ENCODE measurements at places on chromosomes 6 and 20. TPM values are rescaled to one million over a fixed set of nuclear protein-coding genes. Genes with fewer than 3 reads are reported as not detected.

- DNase-seq, result no peak
These were observed 420.9 kb upstream of the JAG1 start for GRCh38 chr20:11094711-11095110.

CENPQ gene
- 17.4 TPM for total RNA-seq

EFCAB8 gene
- 0.70 TPM for total RNA-seq

DNA sequence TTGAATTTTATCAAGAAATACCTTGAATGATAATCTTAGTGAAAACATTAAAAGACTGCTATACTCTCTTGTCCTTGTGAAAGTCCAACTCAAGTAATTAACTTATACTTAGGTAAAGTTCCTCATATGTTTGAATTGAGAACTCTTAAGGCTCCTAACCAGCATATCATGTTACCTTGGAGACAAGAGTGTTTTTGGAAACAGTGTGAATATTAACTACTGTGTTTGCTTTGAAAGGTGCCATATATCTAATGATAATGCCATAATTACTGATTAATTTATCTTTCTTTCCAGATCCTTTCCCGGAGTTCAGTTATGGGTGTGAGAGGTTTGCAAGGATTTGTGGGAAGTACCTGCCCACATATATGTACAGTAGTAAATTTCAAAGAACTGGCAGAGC is 10.5 kb downstream of the FAM120B start:
- no peak for DNase-seq

DNA sequence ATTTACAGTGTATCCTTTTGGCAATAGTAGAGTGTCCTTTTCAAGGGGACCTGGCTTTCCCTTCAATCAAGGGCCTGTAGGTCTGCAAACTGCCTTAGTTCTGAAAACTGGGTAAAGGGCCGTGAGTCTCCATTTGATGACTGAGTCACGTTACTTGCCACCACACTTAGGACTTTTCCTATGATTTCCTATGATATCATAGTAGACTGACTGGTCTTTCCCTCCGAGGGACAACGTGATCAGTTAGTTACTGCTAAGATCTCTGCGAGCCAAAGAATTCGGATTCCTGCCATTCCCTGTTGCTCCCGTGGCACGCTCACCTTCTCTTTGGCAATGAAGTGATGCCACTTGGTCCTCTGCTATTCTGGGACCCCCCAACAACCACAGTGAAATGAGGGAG is 8.4 kb downstream of the ZNF831 start:
- no peak for DNase-seq

TTLL9 gene
- total RNA-seq, result not detected

- no peak for DNase-seq
These were observed 234.7 kb downstream of the UST start for GRCh38 chr6:148981515-148981914.

HRH3 gene
- not detected for total RNA-seq

DNA sequence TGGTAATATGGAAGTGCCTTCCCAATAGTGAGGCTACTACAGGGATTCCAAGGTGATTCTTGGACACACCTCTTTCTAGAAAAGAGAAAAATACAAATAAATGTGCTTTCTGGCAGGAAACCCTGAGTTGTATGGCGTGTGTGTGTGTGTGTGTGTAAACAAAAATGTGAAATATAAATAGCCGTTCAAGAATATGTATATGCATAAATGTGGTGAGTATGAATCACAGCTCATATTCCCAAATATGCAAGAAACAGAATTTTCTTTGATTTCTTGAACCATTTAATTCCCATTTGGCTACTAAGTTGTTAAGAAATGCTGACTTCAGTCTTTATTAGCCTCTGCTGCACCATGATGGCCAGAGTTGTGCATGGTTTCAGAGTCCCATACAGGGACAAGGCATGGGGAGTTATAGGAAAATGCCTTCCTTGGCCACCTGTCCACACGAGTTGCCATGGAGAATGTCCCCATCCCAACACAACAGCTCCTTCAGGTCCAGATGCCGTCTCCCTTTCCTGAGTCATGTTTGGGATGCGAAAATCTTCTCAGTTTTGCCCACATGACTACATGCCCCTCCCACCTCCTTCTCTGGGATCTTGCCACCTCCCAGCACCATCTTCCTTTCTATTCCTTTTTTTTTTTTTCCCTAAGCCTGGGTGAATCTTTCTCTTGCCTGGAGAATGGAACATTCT is 312.4 kb upstream of the ECI2 start:
- no peak for DNase-seq

GRCh38 chr20:61426352-61426751 is 174.3 kb downstream of the CDH4 start:
- DNase-seq, result no peak

- DNase-seq, result no peak
These were observed 23.0 kb upstream of the IYD start for GRCh38 chr6:150345781-150346180.

FAM83B gene
- total RNA-seq, result not detected

DNA sequence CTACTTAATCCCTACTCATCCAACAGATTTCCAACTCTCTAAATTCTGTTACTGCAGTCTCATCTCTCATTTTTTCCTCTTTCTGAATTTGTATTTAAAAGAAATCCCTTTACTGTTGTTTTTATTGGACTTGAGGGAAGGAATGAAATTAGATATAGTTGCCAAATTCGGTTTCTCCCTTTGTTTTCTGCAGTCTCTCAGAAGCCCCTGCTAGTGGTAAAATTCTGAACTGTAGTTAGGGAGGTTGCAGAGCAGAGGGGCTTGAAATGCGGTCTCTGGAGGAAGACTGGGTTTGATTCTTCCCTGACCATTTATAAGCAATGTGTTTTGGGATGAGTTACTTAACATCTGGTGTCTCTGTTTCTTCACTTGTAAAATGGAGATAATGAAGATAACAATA is 106.3 kb upstream of the TBX18 start:
- no peak for DNase-seq

- DNase-seq, result no peak
These were observed 29.1 kb upstream of the SCRT2 start for GRCh38 chr20:704726-705125.

SHLD1 gene
- 11.2 TPM for total RNA-seq

FRK gene
- total RNA-seq, result 0.02 TPM

GRCh38 chr20:20303742-20304141 is 64.2 kb upstream of the INSM1 start:
- no peak for DNase-seq

DNA sequence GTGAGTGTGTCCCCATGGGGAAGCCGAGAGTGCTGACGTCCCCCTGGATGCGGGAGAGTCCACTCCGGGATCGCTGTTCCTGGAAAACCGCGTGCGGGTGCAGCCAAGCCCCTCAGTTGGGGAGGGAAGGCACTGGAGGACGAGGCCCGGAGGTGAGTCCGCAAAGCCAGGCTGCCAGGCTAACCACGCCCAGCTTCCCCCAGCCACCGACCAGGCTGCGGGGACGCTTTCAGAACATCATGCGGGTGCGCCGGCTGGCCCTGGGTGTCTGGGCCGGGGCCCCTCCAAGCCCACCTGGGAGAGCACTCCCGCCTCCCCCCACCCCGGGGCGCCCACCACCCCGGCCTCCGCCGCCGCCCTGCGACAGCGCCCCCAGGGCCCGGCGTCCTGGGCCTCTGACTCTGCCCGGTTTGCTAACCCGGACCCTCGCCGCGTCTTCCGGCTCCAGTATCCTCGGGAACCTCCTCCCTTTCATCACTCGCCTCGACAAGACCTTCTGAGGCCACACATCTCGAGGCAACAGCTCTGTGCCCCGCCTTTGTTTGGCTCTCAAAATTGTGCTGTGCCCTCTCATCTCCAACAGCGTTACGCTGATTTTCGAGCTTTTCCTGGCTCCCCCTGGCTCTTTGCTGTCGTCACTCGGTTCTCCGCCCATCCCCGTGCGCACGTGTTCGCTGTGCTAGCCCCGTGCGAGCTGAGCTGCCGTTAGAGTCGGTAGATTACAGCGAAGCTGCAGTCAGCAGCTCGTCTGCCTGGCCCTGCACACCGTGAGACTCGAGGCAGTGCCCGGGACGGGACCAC is 47.1 kb upstream of the ENTPD6 start:
- DNase-seq, result peak; percentile 45

GRCh38 chr6:15230827-15231226 is 15.0 kb upstream of the JARID2 start:
- DNase-seq, result no peak

GRCh38 chr6:13295576-13295975 is 32.8 kb downstream of the TBC1D7 start:
- no peak for DNase-seq

SRPK1 gene
- 138 TPM for total RNA-seq

- peak; percentile 12 for DNase-seq
These were observed 222.8 kb downstream of the LY86 start for GRCh38 chr6:6811128-6812009.

PNLDC1 gene
- 0.35 TPM for total RNA-seq

GRCh38 chr20:5039255-5039657 is 37.9 kb upstream of the SLC23A2 start:
- no peak for DNase-seq

DNA sequence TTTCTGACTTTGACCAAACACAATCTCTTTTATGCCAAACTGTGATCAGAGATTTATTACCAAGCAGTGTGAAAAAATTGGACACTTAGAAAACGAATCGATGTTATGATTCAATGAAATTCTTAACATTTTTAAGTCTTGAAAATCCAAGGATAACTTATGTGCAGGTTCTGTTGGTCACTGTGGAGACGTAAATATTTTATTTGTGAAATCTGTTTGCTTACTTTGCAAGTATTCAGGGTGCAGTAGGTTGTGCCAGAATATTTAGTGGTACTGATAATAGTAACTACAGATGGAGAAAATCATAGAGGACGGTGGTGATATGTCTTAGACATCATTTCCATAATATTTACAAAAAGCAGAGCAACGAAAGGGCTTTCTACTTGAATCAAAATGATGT is 97.3 kb downstream of the BMP2 start:
- DNase-seq, result no peak

GRCh38 chr6:21738180-21739094 is 144.9 kb downstream of the SOX4 start:
- DNase-seq, result no peak

GRCh38 chr20:63309261-63310071 is 16.5 kb downstream of the COL20A1 start:
- DNase-seq, result peak; percentile 34

GRCh38 chr6:166926748-166927147 is 29.6 kb downstream of the RNASET2 start:
- DNase-seq, result no peak

C20orf141 gene
- not detected for total RNA-seq

ARFGEF3 gene
- 0.11 TPM for total RNA-seq

DNA sequence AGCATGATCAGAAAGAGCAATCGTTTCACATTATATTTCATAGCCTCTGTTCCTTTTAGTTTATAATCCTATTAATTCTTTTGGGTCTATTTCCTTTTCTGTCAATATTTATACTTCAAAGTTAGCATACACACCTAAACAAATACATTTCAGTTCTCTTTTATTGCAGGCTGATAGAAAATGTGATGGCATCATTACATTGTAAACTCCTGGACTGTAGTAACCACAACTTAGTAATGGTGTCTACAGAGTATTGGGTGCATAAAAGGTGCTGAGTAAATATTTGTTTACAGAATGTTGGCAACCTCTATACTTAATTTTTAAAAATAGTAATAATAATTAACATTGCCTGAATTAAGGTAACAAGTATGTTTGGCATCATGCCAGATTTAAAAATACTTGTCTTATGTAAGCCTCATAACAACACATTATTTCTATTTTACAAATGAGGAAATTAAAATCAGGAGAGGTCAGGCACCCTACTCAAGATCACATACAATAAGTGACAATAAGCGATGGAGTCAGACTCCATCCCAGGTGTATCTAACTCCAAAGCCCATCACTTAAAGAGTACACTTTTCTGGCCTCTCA is 195.0 kb downstream of the UBE3D start:
- no peak for DNase-seq

DNA sequence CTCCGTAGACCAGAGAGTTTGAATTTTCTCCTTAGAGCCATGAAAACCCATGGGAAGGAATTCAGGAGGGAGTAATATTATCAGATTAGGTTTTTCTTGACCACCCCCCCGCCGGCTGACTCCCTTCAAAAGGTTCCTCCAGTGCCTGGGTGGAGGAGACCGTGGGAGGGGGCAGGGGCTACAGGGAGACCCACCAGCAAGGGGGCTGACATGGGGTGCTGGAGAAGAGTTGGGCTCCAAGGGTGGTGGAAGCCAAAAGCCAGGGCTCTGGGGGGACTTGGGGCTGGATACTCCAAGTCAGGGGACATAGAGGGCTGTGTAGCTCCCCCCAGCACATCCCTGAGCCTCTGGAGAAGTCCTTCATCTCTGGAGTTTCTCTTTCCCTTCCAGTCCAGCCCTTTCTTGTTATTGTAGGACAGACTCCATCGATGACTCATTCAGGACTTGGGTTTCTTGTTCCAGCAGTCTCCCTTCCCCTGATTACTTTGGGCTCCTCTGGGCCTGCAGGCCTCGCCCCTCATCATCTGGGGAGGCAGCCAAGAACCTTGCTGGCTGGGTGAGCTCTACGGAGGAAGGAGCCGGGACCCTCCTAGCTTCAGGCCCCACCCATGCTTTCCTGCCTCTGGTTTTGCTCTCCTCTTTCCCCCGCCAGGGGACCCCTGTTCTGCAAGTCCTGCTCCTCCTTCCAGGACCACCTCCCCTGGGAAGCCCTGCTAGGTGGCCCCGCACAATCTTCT is 10.5 kb upstream of the KIAA1755 start:
- no peak for DNase-seq

GRCh38 chr6:100453701-100454521 is 10.8 kb downstream of the SIM1 start:
- DNase-seq, result no peak

DNA sequence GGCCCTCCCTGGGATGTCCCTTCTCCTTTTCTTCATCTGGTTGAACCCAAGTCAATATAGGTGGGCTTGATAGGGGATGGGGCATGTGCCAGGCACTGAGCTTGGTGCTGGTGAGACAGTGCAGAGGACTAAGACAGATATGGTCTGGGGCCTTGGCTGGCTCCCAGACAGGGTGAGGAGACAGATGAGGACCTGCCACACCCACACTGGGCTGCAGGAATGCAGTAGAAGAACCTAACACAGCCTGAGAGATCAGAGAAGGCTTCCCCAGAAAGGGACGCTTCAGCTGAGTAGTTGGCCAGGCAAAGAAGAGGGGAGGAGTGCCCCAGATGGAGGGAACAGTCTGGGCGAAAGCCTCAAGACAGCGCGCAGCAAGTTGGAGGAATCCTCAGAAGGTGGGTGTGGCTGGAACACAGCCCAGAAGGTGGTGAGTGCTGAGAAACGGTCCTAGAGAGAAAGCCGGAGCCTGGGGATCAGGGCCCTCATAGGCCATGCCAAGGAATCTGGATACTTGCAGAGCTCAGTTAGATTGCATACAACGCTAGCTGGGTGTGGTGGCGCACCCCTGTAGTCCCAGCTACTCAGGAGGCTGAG is 26.4 kb downstream of the CD40 start:
- no peak for DNase-seq

DNA sequence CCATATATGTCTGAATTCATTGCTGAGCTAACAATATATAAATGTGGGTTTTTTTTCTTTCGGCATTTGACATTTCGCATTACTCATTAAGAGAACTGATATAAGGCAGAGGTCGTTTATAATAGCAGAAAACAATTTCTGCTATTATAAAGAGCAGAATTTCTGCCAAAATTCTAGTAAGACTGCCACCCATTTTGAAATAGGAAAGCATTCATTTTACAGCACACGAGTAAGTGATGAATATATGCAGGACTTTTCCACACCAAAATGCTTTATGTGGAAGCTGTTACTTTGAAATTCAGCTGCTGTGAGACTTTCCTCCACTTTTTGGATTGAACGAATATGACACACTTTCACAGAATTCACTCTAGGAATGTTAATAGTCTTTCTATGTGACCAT is 610.9 kb upstream of the MAN1A1 start:
- DNase-seq, result no peak

GRCh38 chr20:12722091-12722490 is 286.7 kb upstream of the SPTLC3 start:
- DNase-seq, result no peak

KIAA1755 gene
- total RNA-seq, result not detected

GTF3C6 gene
- total RNA-seq, result 72.0 TPM
